ENCODE measurements at places on chromosomes 7 and 10. TPM values are rescaled to one million over a fixed set of nuclear protein-coding genes. Genes with fewer than 3 reads are reported as not detected.

DNA sequence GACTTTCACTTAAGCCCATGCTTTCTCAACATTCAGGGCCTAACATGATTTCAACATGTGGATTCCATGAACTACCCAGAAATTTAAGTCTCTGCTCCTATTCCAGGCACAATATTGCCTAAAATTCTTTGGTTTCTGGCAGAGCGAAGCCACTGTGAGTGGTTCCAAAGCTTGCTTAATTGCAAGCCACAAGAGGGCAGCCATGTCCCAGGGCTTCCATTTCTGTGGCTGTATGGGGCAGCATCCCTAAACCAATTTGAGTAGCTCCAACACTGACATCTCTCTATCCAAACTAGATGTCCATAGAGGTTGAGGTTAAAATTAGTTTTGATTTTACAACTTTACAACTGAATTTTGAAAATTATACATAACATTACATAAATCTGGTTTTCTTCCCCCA lies 56.3 kb upstream of the MDFIC start:
- DNase-seq, result peak; percentile 64

- no peak for DNase-seq
Measured at GRCh38 chr7:142770661-142771352, at the start of gene PRSS2. Gene PRSS2 (plus strand): TSS chr7:142770970. CDS start chr7:142770983, 13 bp downstream.

RSPH10B2 gene
- 0.43 TPM for total RNA-seq

TMEM139 gene
- 0.73 TPM for total RNA-seq

TDRD1 gene
- total RNA-seq, result 0.35 TPM

All from activated CD4-positive, alpha-beta memory T cell treated with anti-CD3 and anti-CD28 coated beads, Interleukin-2, amount 10 ng/mL, durations not matched to agents 7 days and 5 days (primary cell).